ENCODE measurements at places on chromosomes 5 and 9.

DNA sequence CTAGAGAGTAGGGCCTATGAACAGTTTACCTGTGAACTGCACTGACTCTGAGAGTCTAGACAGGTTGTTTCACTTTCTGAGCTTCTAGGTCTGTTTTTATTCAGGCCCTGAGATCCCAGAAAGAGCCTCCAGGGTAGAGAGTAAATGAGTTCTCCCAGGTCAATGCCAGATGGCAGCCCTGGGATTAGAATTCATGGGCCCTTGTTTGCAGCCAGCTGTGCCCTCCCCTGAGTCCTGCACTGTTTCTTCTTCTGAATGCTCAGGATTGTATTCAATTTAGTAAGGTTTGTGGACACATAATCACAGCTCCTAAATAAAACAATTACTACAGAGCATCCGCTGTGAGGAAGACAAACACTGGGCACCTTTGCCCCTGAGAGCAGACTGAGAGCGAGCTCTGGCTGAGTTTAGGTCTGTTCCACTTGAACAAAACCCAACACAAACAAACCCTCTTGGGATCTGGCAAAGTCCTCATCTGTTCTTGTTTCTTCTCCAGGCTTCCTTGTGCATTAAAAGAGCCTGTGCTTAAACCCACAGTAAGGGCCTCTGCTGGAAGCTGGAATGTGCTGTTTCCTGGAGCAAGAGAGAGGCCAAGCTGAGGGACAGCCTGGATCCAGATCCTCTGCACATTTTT is 29.9 kb downstream of the FAM219A start:
- peak; percentile 69 for DNase-seq

GRCh38 chr5:107958861-107959260 is 288.1 kb upstream of the EFNA5 start:
- DNase-seq = no peak

DNA sequence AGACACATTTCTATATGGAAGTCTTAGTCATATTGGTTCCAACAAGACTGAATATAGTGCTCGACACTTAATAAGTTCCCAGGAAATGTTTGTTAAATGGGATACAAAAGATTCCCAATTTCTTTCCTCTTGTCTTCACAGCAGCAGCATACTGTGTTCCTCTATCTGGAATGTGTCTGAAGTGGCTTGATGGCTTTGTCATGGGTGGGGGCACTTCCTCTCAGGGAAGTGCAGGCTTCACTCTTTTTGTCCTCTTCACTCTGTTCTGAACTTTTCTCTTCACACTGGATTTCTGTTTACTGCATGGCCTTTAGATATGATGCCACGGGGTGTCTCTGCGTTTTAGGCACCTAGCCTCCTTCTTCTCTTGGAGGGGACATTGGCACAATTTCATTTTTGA is 127.7 kb upstream of the C9orf72 start:
- no peak for DNase-seq

DNA sequence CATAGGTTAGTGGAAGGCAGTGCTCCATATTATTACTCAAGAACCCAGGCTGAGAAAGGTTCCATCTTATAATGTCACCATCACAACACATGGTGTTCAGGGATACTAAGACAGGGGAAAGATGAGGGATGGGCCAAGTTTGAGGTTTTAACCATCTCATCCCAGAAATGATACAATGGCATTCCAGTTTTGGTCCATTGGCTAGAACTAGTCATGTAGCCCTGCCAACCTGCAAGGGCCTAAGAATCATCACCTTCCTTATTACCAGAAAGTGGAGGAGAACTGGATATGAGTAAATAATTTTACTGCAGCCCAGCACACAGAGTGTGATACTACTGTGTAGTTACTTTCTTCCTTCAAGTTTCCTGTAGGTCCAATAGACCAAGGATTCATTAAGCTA is 144.5 kb upstream of the ABCA1 start:
- no peak for DNase-seq

DNA sequence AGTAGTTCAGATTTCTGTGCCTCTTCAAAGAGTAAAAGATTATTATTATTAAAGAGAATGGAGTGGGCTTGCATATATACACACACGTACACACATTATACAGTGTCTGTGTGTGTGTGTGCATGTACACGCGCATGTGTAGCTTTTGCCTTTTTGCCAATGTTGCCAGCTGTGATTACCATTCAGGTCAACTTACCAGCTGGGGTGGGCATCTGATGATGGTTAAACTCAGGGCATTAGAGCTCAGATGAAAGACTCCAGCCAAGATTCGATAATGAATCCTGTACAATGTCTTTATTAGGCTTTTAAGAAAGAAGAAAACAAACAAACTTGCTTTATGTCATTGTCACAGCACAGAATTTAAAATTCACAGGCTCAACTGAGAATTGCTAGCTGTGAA is 296.5 kb upstream of the DMAC1 start:
- DNase-seq = no peak

- no peak for DNase-seq
Observed at GRCh38 chr9:136944212-136944518, 373 bp downstream of the FBXW5 start.

DNA sequence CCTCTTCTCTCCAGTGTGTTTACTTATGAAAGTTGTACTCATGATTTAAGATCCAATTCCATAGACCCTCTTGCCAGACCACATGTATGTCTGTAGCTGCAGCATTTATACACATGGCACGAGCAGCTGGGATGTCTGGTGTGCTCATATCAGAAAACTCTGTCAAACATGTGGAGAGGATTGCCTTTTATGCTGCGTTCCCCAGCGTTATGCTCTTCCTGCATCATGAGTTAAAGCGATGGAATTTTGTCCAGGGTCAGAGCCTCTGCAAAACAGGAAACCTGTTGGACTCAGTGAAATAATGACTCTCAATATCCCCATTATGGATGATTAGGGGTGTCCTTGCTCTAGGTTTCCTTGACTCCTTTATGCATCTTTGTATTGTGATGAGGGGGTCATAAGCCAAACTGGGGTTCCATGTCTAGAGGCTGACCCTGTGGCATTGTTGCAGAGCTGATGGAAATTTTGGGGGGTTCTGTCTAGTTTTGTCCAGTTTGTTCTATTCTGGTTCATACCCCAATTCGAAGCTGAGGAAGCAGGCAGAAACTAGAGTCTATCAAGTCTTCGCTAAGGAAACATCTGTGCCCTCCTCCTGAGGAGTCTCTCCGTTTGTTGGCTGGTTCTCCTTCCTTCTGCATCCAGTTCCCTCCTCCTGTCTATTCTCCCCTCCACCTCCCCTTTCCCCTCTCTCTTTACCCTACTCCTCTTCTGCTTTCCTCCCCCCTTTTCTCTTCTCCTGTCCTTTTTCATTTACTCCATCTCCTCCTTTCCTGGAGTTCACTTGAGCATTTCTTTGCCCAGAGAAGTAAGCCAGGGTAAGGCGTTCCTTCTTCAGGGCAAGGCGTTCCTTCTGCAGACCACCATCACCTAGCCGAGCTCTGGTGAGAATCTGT is 252.8 kb downstream of the MAST4 start:
- DNase-seq = no peak

DNA sequence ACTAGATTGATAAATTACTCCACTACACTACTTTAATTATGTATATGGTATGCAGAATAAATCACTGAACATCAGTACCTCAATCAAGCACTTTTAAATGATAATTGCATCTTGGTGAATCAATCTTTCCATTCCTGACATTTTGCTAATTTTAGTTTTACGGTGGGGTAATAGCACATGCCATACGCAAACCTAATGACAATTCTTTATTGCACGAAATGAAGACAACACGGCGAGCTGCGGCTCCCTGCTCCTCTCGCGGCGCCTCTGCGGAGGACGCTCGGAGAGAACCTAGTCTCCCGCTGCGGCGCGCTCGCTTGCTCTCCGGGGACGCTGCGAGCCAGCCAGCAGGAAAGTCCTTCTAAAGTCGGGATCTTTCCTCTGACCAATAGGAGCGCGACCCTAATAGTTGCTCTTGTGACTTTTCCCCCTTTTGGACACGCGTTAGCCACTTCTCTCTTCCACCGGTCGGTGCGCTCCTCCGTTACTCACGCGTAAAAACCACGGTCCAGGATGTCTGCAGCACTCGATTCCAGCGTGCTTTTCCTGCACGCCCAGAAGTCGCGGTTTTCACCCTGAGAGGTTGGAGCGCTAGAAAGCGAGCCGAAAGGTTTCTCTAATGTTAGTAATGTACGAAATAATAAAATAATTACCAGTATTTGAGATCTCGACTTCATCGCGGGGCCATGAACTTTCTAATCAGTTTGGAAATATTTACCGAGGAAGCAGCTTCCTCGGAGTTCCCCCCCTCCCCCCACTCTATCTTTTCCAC is 1.0 kb upstream of the MEF2C start:
- DNase-seq = no peak

All from DMS79 (cell line).